ENCODE measurements at places on chromosomes 16 and 17. TPM values are rescaled to one million over a fixed set of nuclear protein-coding genes. Genes with fewer than 3 reads are reported as not detected.
A peak's percentile ranks its signal among the peaks of the same experiment; 100 is the strongest.

The HSD11B2 gene
- polyA plus RNA-seq: 1.5 TPM

The FOXO3B gene
- polyA plus RNA-seq: not detected

DNA sequence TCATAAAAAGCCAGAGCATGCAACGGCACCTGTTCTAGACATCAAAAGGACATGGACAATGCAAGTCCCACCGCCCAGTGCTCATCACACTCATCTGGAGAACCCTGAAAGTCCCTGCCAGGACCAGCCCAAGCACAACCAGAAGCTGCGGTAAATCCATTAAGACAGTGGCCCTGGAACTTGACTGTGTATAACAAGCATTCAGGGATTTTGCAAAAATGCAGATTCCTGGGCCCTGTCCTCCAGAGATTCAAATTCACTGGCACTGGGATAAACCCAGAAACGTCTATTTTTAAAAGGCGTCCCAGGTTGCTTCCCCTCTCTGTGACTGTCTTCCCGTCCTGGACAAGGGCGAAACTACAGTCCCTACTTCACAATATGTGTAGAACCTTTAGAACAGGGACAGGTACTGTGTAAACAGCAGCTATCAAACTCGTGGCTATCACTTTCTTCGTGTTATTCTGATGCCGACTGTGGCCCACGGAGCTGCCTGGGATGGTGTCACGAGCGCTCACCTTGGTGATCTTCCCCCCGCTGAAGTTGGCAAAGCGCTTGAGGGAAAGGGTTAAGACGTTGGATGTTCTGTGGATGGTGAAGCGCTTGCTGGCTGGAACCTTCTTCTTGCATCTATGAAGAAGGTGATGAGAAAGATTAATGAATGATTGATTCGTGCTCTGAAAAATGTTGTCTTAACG, 22.3 kb downstream of the USP36 start:
- no peak for DNase-seq

- DNase-seq: no peak
Measured at GRCh38 chr17:76491271-76492122, 9.7 kb downstream of the RHBDF2 start.

DNA sequence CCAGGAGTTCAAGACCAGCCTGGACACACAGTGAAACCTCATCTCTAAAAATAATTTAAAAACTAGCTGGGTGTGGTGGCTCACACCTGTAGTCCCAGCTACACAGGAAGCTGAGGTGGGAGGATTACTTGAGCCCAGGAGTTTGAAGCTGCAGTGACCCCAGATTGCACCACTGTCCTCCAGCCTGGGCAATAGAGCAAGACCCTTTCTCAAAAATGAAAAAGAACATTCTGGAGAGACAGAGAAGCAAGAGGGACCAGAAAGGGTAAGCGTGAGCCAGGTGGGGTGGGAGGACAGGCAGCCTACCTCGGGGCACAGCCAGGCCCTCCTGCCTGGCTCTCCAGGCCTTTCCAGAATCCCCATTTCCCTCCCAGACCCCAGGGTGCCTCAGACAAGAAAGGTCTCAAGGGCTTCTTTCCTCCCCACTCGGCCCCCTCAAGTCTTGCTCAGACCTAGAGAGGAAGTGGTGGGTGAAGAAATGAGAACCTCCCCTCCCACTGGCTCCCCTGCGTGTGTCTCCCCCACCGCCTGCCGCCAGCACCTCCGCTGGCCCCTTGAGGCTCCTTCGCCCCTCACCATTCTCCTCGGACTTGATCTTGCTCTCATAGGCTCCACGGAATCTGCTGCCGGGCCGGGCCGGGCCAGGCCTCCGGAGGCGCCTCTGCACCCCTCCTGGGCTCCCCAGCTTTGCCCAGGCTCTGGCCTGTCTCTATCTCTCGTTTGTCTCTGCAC, 503 bp downstream of the C16orf54 start:
- peak; percentile 34 for DNase-seq

DNA sequence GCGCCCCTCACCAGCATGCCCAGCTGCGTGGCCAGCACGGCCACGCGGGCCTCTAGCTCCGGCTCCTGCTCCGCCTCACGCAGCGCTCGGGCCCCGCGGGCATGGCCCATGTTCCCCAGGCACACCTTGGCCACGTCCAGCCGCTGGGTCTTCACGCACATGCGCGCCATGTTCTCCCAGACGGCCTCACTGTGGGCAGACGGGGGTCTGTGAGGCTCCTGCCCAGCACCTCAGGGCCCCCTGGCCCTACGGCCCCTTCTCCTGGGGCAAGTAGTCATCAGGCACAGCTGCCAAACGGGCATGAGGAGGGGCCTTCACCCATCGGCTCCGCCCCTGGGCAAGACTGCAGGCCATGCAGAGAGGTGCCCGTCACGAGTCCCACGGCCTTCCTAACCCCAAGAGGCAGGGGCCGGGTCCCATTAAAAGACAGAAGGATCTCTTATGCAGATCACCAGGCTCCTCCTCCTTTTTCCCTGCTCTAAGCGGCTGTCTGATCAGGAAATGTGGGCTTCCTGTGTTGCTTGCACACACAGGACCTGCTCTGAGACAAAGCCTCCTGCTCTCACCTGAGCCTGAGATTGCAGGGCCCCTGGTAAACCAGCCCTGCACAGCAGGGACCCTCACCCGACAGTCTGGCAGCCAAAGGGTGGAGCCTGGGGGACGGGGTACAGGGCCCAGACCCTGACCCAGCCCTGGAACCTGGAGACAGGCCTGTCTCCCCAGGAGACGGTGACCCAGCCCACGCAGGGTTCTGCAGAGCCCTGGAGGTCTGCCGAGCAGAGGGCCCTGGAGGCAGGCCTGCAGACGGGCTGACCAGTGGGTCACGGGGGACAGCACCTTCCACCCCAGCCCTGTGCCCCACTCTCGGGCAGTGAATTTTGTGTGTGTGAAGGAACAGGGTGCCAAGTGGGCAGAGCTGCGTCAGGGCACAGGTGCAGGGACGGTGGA, 6.6 kb upstream of the TMEM204 start:
- no peak for DNase-seq

The CDRT15L2 gene
- not detected for polyA plus RNA-seq

GRCh38 chr16:11356573-11357331, 11.5 kb downstream of the RMI2 start:
- peak; percentile 85 for DNase-seq

The CYBA gene
- polyA plus RNA-seq: 165 TPM

DNA sequence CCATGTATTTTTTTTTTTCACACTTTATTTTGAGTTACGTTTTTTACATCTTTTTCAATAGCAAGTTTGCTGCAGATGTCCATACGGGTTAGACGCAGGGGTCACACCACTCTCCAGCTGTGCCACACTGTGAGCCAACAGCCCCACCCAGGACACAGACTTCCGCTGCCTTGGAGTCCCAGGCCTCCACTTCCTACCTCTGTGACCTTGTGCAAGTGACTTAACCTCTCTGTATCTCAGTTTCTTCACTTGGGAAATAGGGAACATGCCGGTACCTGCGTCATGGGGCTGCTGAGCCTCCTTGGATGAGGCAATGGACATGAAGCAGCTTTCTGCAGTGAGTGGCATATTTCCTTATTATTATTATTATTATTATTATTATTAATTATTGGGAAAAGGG, 3.3 kb upstream of the PITPNA start:
- no peak for DNase-seq

DNA sequence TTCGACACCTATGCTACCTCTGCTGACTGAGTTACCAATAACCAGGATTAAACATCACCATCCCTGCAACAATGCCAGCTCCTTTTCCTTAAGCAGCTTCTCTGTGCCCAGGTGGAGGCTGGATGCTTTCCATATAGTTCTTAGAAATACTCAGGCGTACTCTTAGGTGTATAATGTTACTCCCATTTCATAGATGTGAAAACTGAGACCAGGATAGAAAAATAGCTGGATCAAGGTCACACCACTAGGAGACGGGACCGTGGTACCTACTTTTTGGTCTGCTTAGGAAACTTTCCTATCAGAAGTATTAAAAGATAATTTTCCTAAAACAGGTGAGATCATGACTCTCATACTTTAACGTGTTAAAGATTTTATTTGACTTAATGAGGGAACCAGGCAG, 141.7 kb upstream of the RPL38 start:
- DNase-seq: no peak

GRCh38 chr16:88368994-88369393, 13.8 kb upstream of the ZNF469 start:
- DNase-seq: no peak

The C16orf46 gene
- 0.50 TPM for polyA plus RNA-seq

- no peak for DNase-seq
Measured at GRCh38 chr17:50212121-50212843, 10.9 kb upstream of the COL1A1 start.

The ZG16 gene
- polyA plus RNA-seq: not detected

GRCh38 chr17:20127360-20128035, 118.3 kb downstream of the SPECC1 start:
- no peak for DNase-seq

DNA sequence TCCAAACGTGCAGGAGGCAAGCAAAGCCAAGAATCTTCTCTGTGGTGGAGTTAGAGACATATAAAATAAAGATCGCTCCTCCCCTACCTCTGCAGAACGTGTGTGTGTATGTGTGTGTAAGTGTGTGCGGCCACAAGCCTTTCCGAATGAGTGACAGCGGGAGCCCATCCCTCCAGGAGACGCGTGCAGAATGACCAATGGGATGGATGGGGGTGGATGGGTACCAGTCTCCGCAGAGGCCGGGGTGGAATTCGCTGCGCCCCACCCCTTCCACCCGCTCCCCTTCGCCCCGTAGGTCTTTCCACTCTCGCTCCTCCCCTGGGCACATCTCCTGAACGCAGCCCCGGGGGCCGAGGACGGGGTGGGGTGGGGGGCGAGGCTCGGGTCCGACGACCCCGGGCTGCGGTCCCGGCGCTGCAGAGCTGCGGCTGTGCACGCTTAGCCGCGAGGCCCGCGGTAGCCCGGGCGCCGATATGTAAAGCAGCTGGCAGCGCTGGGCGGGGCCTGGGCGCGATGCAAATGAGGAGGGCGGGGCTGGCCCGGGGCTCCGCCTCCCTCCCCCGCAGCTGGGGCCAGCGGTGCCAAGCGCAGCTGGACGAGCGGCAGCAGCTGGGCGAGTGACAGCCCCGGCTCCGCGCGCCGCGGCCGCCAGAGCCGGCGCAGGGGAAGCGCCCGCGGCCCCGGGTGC, at the start of gene PRKCB:
PRKCB (plus strand) TSS at position 594 of the 688 bp plus-strand sequence.
- peak; percentile 68 for DNase-seq

The CFDP1 gene
- 126 TPM for polyA plus RNA-seq

DNA sequence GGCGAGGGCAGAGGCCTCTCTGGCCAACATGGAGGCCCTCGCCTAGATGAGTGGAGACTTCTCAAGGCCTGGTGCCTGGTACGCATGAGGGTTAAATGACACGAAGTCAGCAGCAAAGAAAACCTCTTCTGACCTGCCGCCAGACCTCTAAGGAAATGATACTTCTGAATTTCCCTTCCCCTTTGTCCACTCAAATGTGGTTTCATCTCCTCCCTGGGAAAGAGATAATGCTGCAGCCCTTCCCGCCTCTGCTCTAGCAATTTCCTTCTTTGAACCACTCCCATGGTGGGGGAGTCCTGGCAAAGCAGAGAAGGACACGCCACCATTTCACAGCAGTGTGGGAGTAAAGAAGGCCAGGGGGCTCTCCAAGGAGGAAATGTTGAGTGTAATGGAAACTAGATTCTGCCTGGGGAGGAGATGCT, 65.7 kb upstream of the BCAR1 start:
- DNase-seq: no peak

- DNase-seq: peak; percentile 59
Measured at GRCh38 chr17:81553616-81554181, 1.5 kb upstream of the FAAP100 start.

The PRKAR1A gene
- polyA plus RNA-seq: 38.9 TPM

The ZC3H18 gene
- 16.7 TPM for polyA plus RNA-seq

DNA sequence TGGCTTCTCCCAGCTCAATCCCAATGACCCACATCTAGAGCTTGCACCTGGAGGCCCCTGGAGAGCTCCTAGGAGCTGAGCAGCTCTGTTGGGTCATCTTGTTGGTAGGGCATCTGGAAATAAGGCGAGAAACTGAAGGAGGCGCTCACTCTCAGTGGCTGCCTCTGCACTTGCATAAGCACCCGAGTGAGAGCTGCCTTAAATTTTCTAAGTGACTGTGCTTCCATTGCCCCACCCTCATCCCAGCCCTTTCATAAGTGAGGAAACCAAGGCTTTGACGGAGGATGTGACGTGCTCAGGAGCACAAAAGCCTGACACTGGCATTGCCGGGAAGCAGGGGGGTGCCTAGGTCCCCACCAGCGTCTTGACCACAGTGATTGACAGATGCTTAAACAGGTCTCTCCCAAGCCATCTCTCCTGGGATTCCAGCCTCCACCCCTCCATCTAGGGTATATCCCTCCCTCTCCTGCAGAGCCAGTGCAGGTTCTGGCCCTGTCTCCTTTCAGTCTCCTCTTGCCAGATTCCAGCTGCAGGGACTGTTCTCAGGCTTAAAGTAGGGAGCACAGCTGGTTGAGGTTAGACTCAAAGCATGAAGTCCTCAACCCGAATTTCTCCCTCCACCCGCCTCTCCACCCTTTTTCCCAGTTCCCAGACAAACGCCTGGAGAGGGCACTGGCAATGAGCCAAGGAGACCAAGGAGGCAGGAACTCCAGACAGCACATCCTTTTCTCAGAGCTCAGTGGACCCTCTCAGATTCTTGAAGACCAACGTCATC, 113.7 kb downstream of the IRX5 start:
- no peak for DNase-seq

The MT1A gene
- 169 TPM for polyA plus RNA-seq

GRCh38 chr16:8237452-8237851, 352.9 kb downstream of the TMEM114 start:
- no peak for DNase-seq

The SPAG7 gene
- 78.5 TPM for polyA plus RNA-seq

DNA sequence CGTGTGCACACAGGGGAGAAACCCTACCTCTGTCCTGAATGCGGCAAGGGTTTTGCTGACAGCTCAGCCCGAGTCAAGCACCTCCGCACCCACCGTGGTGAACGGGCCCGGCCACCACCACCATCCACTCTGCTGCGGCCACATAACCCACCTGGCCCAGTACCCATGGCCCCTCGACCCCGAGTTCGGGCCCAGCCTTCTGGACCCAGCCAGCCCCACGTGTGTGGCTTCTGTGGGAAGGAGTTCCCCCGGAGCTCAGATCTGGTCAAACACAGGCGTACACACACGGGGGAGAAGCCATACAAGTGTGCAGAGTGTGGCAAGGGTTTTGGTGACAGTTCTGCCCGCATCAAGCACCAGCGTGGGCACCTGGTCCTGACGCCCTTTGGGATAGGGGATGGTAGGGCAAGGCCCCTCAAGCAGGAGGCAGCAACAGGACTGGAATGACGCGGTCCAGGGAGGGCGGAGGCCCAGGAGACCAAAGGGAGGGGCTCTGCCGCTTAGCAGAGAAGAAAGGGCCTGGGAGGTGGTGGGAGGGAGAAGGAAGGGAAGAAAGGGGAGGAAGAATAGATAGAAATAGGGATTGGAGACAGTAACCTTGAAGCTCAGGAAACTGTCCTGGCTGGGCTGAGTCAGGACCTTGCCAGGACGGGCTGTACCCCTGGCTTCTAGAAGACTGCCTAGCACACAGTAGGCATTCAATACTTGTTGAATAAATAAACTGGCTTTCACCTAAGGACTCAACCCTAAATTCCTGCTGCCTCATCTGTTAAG, 3.6 kb downstream of the ZNF48 start:
- DNase-seq: no peak

DNA sequence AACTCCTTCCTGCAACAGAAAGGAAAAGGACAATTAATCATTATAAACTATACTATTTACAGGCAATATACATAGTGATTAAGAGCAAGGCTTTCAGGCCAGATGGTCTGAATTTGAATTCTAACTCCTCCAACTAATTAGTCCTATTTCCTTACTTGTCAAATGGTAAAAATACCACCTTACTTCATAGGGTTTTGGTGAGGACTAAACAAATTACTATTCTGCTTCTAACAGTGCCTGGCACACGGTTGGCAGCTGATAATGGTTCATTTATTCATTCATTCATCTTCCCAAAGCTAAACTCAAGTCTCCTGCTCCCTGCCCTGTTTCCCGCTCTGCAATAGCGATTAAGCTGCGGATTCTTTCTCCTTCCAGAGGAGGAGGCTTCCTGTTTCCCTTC, 39.8 kb downstream of the DCUN1D3 start:
- no peak for DNase-seq
